ENCODE measurements at places on chromosomes 3 and 15.

DNA sequence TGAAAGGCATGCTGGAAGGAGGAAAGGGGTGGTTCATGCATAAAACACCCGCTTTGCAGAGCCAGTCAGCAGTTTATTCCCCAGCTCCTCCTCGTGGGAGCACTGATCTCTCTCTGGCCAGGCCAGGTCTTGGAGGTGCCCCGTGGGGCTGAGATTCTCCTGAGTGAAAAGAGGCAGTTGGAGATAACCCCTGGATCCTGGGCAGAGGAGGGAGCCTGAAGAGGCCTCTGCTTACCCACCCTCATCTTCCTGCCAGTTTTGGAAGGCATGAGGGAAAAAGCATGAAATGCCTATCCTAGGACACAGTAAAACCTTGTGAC, 108.3 kb downstream of the SEMA5B start:
- H3K4me3 ChIP-seq: no peak overlapping the region
- no peaks in the 10 kb centered on the region for H3K36me3 ChIP-seq
- H3K27me3 ChIP-seq: peaks cover 17% of the 10 kb centered on the region

GRCh38 chr3:184328516-184328915, 8.9 kb upstream of the FAM131A start:
- H3K4me1 ChIP-seq: no peaks in the 10 kb centered on the region
- H3K27ac ChIP-seq: no peak overlapping the region
- H3K4me3 ChIP-seq: no peak overlapping the region
- H3K36me3 ChIP-seq: peaks cover 94% of the 10 kb centered on the region
- no peaks in the 10 kb centered on the region for H3K27me3 ChIP-seq

GRCh38 chr3:131223373-131224289, 157.9 kb upstream of the NUDT16 start:
- DNase-seq: no peak
- H3K4me3 ChIP-seq: no peak overlapping the region
- H3K27ac ChIP-seq: no peak overlapping the region
- H3K4me1 ChIP-seq: no peaks in the 10 kb centered on the region

DNA sequence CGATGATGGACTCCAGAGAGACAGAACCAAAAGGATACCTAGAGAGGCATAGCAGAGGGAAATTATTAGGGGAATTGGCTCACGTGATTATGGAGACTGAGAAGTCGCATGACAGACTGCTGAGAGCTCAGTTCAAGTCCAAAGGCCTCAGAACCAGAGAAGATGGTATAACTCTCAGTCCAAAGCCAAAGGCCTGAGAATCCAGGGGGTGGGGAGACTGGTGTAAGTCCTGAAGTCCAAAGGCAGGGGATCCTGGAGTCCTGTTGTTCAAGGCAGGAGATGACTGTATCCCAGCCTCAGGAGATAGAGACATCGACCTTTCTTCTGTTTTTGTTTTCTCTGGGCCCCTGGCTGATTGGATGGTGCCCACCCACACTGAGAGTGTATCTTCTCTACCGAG, 1.2 kb upstream of the KLHL6 start:
- no peak overlapping the region for H3K27ac ChIP-seq
- H3K4me1 ChIP-seq: peaks cover 29% of the 10 kb centered on the region
- no peak for DNase-seq
- H3K36me3 ChIP-seq: no peaks in the 10 kb centered on the region

- no peaks in the 10 kb centered on the region for H3K36me3 ChIP-seq
- no peak for DNase-seq
- H3K27me3 ChIP-seq: no peaks in the 10 kb centered on the region
- H3K4me3 ChIP-seq: no peak overlapping the region
- H3K4me1 ChIP-seq: no peaks in the 10 kb centered on the region
These were observed 216.6 kb upstream of the RASGRP1 start for GRCh38 chr15:38781196-38781595.

DNA sequence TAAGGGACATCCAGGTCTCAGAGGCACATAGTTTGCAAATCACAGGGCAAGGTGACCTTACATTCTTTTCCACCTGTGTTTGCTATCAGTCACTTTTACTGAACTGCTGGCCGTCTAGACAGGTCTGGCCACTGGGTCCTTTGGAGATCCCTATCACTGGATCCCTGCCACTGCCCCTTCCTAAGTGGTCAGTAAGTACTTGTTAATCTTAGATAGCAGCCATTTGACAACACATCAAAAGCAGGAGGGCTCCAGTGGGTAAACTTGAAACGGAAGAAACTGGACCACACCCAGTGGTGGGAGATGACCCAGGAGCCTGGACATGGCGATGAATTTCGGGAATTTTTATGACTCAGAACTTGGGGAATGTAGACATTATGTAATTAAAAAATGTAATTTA, 28.9 kb upstream of the RASGRP1 start:
- no peak overlapping the region for H3K27ac ChIP-seq
- no peaks in the 10 kb centered on the region for H3K27me3 ChIP-seq
- no peaks in the 10 kb centered on the region for H3K36me3 ChIP-seq

- H3K36me3 ChIP-seq: no peaks in the 10 kb centered on the region
- DNase-seq: no peak
- no peak overlapping the region for H3K27ac ChIP-seq
- no peaks in the 10 kb centered on the region for H3K27me3 ChIP-seq
- H3K4me1 ChIP-seq: no peaks in the 10 kb centered on the region
These were observed 85.7 kb downstream of the SOX2 start for GRCh38 chr3:181797431-181797830.

DNA sequence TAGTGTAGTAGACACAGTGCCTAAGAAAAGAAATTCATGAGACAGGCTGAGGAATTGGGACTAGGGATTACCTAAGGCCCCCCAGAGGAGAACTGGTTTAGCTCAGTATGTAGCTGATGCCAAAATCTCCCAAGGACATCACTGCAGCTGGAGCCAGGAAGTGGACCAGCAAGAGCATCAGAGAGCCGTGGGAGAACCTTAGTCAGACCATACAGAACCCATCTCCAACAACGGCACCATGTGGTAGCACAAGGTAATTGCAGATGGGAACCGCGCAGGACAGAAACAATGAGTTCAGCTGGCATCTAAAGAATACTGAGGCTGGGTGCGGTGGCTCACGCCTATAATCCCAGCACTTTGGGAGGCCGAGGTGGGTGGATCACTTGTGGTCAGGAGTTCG, 81.7 kb downstream of the WNT5A start:
- H3K36me3 ChIP-seq: no peaks in the 10 kb centered on the region
- H3K4me3 ChIP-seq: no peak overlapping the region
- H3K27ac ChIP-seq: no peak overlapping the region
- no peak for DNase-seq
- H3K27me3 ChIP-seq: no peaks in the 10 kb centered on the region

GRCh38 chr3:145219355-145220235, 941.4 kb downstream of the PLOD2 start:
- no peak overlapping the region for H3K4me3 ChIP-seq
- H3K27ac ChIP-seq: no peak overlapping the region
- DNase-seq: no peak
- H3K36me3 ChIP-seq: no peaks in the 10 kb centered on the region

Measured in CD4-positive, alpha-beta T cell (primary cell).